Activated CD4-positive, alpha-beta T cell treated with anti-CD3 and anti-CD28 coated beads, Interleukin-2, amount 50 U/mL, for 1 hour (primary cell): ENCODE measurements at places on chromosomes 7 and 10.
A peak's percentile ranks its signal among the peaks of the same experiment; 100 is the strongest.

GRCh38 chr7:158446281-158446680 lies 141.3 kb downstream of the PTPRN2 start:
- DNase-seq: no peak

DNA sequence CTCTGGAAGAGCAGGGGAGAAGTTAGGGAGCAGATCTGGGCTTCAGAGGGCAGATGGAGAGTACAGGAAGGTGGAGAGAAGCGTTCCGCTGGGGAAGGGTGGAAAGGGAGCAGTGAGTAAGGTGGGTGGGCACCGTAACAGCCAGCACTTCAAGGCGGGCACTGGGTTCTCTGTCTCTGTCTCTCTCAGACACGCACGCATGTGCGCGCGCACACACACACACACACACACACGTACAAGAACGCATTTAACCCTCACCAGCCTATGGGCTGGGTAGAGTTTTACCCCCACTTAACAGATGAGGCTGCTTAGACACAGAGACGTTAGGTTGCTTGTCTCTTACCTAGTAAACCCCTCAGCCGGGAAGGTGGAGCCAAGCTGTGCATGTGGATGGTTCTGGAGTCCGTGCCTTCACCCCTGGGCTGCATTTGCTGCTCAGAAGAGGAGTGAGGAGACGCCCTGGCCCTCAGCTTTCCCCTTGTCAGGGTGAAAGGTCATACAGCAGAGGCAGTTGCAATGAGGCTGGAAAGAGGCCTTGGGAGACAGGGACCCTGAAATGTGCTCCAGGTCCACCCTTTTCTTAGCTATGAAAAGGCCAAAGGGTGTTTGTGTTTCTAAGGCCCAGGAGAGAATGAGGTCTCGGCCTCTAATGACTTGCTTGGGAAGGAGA lies 16.0 kb downstream of the ADCYAP1R1 start:
- DNase-seq: no peak

DNA sequence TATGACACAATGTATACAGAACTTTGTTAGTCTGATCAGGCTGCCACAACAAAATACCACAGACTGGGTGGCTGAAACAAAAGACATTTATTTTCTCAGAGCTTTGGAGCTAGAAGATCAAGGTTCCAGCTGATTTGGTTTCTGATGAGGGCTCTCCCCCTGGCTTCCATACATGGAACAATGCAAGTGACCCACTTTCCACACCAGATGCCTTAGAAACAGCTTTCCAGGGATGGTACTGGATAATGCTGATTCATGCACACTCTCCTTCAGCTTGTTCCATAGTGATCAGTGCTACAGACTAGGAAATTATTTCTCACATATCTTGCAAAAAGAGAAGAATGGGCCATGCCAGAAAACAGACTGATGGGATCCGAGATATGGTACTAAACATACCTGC lies 1274.9 kb upstream of the SORCS1 start:
- DNase-seq: no peak

GRCh38 chr7:139382439-139382838 lies 22.7 kb downstream of the LUC7L2 start:
- DNase-seq: no peak

DNA sequence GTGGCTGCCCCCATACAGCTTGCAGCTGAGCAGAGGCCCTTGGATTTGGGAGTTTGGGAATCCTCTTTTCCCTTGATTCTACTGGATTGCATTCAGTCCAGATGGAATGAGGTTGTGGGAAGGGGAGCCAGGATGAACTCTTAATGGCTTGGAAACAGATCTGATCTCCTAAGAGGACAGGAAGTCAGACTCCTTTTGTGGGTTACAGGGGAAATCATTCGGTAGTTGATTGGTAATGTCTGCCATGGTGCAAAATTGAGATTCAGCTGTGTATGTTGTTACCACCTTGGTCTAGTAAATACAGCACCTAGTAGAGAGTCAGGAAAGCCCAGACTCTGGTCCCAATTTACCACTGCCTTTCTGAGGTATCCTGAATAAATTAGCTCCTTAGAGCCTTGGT lies 144.2 kb upstream of the TNRC18 start:
- no peak for DNase-seq

DNA sequence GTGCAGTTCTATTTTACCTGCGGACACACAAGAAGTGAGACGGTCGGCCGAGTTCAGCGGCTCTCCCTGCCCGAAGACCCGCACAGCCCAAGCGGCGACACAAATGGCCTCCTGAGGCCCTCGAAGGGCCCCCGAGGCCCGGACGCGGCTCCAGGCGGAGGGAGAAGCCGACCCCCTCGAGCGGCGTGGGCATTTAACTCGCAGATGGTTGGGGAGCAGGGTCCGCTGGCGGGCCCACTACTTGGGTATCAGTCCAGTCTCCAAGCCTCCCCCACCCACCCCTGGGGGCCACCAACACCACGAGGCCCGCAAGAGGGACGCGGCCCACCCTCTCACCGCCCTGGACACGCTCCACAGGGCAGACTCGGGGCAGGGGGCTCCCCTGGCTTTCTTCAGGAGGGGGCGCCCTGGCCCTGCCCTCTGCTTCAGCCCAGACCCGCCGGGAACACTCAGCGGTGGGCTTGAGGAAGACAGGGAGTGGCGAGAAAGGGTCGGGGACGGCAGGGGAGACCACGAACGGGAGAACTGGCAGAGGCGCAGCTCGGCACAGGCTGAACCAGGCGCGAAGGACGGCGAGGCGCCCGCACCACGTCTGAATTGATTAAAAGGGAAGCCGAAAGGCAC lies 1.7 kb downstream of the IGF2BP3 start:
- DNase-seq: peak; percentile 11

DNA sequence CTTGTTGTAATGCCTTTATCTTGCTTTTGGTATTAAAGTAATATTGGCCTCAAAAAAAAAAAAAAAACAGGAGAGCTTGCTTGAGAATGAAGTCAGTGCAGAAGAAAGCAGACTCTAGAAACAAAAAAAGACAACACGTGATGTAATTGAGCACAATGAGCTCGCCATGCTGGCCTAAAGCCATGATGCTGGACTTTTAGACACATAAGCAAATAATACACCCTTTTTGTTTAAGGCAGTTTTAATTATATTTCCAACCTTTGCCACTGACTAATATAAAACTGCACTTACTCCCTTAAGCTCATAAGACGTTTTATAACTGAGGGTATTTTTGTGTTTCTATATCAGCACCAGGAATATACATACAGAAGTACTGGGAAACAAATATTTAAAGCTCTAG lies 798.3 kb downstream of the KCNMA1 start:
- DNase-seq: no peak

DNA sequence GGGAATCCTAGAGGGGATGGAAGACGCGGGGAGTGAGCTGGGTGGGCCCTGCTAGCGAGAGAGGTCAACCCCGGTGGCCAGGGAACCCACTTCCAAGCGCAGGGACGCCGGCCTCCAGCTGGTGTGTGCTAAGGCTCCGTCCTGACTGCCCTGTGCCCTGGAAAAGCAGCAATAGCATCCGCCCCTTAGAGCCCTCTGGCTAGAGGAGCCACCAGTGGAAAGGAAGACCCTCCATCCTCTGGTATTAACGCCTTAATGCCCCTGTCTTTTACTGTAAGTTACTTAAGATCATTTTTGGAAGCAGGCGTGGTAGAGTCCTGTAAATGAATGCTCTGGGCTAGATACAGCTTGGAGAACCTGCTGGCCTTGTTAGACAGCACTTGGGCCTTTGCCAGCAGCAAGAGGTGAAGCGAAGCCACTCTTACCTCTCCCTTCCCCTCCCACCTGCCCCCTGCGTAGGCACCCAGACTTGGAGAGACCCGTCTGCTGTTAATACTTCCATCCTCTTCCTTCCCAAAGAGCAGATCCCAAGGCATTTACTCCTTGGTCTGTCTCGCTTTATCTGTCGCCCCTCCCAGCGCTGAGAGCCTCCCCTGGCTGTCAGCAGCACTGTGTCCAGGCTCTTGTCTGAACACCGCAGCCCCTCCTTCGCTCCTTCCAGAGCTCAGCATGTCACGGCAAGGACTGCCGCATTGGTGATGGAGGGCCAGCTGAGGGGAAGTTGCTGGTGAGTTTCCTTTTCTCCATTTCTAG lies 4.6 kb downstream of the REPIN1 start:
- DNase-seq: no peak

- DNase-seq: no peak
These were observed 52.6 kb downstream of the NT5C2 start for GRCh38 chr10:103140469-103140868.

DNA sequence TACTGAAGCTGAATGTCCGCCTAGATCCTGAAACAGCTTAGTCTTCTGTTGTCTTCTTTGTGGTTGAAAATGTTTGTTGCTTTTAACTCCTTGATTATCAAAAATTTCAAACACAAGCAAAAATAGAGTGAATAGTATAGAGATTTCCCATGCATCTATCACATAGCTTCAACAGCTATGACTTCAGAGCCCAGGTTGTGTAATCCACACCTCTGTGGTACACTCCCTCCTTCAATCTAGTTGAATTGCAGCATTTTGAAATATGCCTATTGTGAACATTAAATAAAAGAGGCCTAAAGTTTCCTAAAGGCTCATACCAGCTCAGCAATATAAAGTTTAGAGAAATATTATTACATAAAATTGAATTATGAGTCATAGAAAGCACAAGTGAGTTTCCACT lies 204.7 kb upstream of the HDAC9 start:
- DNase-seq: no peak

DNA sequence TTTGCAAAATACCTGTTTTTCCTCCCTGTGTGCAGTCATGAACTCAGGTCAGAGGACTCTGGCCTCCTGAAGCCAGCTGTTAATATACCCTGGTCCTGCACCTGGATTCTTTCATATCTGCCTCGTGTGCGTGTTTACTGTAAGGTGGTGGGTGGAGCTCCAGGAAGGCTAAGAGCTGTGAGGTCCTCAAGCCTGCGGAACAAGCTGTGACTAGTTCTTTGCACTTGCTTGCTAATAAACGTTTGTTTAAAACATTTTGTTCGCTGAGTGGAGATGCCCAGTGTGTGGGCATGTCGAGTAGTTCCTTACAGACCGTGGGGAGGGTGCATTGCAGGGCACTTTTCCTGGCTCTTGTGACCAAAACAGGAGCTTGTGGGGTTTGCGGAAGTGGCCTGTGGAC lies 139.0 kb downstream of the DOCK1 start:
- DNase-seq: no peak

- DNase-seq: no peak
These were observed 136.4 kb downstream of the BMPER start for GRCh38 chr7:34041707-34042106.

GRCh38 chr7:140881507-140882228 lies 43.1 kb downstream of the BRAF start:
- no peak for DNase-seq

GRCh38 chr7:36746347-36746746 lies 22.1 kb upstream of the AOAH start:
- no peak for DNase-seq

DNA sequence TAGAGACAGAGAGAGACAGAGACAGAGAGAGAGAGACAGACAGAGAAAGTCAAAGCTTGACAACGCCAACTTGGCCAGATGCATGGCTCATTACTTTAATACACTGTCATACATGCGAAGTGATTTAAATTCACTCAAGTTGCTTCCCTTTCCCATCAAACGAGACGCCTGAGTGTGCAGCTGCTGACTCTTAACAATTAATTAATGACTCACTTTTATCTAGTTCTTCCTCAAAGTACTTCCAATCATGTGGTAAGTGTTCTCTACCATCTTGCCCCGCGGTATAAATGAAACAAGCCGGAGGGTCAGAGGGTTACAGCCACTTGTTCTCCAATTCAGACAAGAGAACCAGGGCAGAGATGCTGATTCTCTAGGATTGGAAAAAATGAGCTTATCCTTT lies 90.8 kb downstream of the SFMBT2 start:
- DNase-seq: no peak

GRCh38 chr10:59873896-59874295 lies 32.5 kb downstream of the CCDC6 start:
- no peak for DNase-seq

GRCh38 chr7:127755965-127756364 lies 104.0 kb downstream of the SND1 start:
- no peak for DNase-seq

DNA sequence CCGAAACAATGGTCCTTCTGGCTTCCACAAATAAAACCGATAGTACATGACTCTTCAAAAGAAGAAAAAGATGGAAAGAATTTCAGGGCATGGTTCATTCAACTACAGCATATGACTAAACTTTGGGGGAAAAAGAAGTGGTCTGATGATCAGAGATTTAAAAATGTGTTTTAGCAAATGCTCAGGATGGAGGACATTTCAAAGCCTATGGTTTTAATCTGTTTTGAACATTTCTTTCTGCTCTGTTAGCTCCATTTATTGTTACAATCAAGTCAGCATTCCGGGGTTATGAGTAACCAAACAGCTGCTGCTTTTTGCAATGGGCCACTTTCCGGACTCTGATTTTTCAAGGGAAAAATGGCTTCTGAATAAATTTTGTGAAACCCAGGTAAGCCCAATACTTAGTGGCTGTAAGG lies 142.4 kb downstream of the CUBN start:
- no peak for DNase-seq

- no peak for DNase-seq
These were observed 59.9 kb downstream of the ALOX5 start for GRCh38 chr10:45433716-45434469.

- DNase-seq: no peak
These were observed 254.3 kb upstream of the NPVF start for GRCh38 chr7:25482631-25483030.

GRCh38 chr7:157560258-157560654 lies 223.5 kb downstream of the DNAJB6 start:
- DNase-seq: no peak

DNA sequence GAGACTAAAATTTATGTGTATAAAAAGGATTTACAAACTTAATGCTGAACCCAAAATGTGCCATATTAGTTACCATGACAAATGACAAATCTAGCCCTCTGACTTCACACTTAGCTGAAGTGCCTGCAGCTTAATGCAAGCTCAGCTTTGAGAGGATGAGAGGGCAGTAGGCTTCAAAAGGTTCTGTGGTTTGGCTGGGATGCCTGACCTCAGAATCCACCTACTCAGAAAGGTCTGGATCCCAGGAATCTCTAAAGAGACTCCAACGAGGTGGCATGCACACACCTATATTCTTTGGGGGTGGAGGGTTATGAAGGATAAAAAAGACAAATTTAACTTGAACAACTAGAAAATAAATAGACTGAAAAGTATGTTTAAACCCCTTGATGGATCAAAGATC lies 213.4 kb downstream of the TAX1BP1 start:
- no peak for DNase-seq

DNA sequence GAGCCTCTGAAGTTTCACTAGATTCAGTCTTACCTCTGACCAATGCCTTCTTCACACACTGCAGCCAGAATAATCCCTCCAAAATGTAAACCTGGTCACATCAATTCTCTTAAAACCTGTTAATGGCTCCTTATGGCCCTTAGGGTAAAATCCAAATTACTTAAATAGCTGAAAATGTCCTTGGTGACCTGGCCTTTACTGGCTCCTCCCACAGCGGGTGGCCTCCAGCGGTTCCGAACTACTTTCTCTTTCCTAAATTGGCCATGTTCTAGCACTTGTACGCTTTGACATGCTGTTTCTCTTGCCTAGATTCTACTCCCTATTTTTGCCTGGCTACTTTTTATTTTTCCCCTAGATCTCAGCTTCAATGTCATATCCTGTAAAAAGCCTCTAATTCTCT lies 36.1 kb downstream of the AGK start:
- no peak for DNase-seq
